Uterus (tissue), 4 donors: ENCODE measurements at places on chromosomes 11 and 22. TPM values are rescaled to one million over a fixed set of nuclear protein-coding genes. Genes with fewer than 3 reads are reported as not detected.

Gene CHEK2
- 0.26 TPM for total RNA-seq

Gene CACNA1I
- total RNA-seq, result not detected

Gene TRIM29
- 7.6 TPM for total RNA-seq

Gene PTPRCAP
- 5.0 TPM for total RNA-seq

DNA sequence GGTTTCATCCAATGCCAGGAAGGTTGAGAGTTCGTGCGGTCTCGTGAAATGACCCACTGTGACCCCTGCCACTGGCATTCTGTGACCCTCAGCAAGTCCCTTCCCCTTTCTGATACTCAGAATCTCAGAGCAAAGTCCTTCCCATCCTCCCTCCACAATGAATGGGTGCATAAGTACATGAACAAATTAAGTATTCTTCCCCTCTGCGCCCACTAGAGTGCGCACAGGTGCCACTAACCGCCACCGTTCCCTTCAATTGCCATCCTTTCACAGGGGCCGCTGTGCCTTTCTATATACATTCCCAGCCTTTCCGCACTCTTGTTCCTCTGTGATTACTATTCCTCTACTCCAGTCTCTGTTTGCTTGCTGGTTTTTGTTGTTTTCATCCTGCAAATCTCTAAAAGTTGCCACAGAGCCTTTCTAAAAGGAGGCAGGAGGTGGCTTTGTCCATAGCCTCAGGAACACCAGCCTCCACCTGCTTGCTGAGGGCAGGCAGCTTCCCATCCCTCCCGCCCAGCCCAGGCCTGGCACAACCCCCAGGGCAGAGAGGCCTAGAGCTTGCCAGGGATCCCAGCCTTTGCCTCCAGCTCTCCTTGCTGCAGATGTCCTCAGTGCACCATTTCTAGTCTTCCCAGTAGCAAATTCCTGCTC is 6.7 kb upstream of the AP1B1 start:
- H3K4me3 ChIP-seq, result no peak overlapping the region
- DNase-seq, result peak; percentile 57
- H3K27ac ChIP-seq, result no peak overlapping the region
- H3K4me1 ChIP-seq, result no peaks in the 10 kb centered on the region
- no peaks in the 10 kb centered on the region for H3K36me3 ChIP-seq
- H3K27me3 ChIP-seq, result no peaks in the 10 kb centered on the region

DNA sequence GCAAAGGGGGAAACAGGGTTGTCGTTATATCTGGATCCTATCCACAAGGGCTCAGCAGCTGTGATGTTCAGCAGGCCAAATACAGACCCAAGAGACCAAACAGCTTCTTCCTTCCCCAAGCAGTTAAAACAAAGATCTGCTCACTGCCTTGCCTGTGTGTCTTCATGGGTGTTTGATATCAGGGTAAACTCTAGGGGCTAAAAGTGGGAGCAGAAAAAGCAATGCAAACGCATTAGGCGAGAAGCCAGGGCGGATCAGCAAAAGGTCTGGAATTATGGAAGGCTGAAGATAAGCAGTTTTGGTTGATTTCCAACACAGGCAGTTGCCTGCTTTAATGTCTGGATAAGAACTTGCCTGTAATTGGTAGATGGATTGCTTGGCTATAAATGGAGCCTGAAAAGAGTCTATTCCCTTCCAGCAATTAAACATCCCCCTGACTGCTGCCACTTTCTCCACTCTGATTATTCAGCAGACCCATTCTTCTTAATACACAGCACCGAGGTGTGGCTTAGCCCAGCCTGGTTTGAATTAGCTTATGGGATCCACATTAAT is 126.3 kb downstream of the COMMD9 start:
- no peak overlapping the region for H3K4me3 ChIP-seq
- H3K4me1 ChIP-seq, result no peaks in the 10 kb centered on the region
- no peaks in the 10 kb centered on the region for H3K36me3 ChIP-seq
- DNase-seq, result no peak
- H3K27ac ChIP-seq, result no peak overlapping the region

DNA sequence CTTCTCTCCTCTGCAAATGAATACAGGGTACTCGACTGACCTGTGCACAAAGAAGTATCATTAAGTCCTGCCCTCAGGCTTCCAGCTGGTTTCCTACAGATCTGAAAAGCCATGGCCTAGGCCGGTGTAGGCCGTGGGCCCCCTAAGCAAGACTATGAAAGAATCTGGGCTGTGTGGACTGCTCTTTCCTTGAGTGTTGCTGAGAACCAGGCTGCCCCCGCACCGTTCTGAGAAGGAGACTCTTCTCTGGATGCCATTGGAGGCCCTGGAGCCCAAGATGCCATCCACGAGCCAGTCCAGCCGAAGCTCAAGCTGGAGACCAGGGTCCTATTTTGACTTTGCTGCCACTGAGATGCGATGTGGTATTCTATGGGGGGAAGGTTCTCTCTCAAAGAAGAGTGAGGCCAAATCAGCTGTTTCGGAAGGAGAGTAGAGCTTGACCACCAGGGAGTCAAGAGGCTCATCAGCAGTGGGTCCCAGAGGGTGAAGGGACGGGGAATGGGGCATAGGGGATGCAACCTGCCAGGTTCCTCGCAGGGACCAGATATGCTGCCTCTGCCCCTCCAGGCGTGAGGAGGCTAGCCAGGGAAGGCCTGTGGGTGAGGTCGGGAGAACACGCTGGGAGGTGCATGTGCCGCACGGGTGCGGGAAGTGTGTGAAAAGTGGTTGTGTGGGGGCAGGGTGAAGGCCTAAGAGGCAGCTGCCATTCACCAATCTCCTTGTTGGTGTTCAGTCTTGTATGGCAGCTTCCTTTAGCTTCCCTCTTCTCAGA is 96.4 kb upstream of the B3GAT1 start:
- H3K27me3 ChIP-seq, result no peaks in the 10 kb centered on the region
- H3K4me1 ChIP-seq, result no peaks in the 10 kb centered on the region
- no peaks in the 10 kb centered on the region for H3K36me3 ChIP-seq
- DNase-seq, result no peak
- H3K27ac ChIP-seq, result no peak overlapping the region

DNA sequence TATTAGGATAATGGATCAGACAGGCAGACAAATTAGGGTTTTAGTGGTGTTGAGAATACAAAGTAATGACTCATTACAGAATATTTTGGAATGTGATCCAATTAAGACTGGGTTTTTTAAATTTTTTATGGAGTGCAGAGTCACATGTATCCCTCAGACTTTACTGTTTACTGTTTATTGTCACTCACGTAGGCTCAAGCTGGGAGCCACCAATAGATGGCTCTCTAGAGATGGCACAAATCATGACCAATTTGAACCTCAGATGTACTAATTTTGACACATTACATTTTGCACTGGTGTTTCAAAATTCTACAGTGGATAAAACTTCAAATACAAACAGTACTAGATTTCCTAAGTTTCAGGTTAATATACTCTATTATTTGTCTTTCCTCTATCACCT is 53.6 kb upstream of the ANO3 start:
- H3K36me3 ChIP-seq, result no peaks in the 10 kb centered on the region
- no peaks in the 10 kb centered on the region for H3K27me3 ChIP-seq
- H3K4me1 ChIP-seq, result no peaks in the 10 kb centered on the region
- no peak overlapping the region for H3K4me3 ChIP-seq
- H3K27ac ChIP-seq, result no peak overlapping the region
